ENCODE measurements at places on chromosomes 11 and 22.
A peak's percentile ranks its signal among the peaks of the same experiment; 100 is the strongest.

- H3K27ac ChIP-seq, result peak overlapping the region; percentile 50
- DNase-seq, result peak; percentile 85
- peak overlapping the region; percentile 56 for H3K4me3 ChIP-seq
- H3K36me3 ChIP-seq, result no peaks in the 10 kb centered on the region
- no peaks in the 10 kb centered on the region for H3K27me3 ChIP-seq
- peaks cover 4% of the 10 kb centered on the region for H3K4me1 ChIP-seq
Observed at GRCh38 chr11:11810764-11811726, 30.7 kb upstream of the USP47 start.

DNA sequence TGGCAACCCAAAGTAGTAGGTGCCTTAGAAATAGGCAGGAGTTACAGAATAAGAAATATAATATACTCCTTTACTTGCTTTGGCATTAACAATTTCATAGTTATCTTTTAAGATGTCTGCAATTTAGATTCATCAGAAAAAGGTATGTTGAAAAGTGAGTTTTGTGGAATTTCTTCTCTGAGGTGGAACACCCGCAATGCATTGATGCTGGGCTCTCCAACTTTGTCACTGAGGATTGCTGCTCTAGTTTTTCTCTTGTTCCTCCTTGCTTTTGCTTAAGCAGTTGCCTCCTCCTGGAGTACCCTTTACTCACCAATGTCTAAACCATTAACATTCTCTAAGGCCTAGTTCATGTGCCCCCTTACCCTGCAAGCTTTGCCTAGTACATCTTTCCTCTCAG is 14.1 kb upstream of the ME3 start:
- no peak overlapping the region for H3K4me3 ChIP-seq
- no peak overlapping the region for H3K27ac ChIP-seq
- no peaks in the 10 kb centered on the region for H3K27me3 ChIP-seq
- H3K36me3 ChIP-seq, result no peaks in the 10 kb centered on the region

GRCh38 chr22:49656291-49656851 is 171.3 kb downstream of the BRD1 start:
- peak overlapping the region; percentile 78 for H3K4me3 ChIP-seq
- H3K27ac ChIP-seq, result peak overlapping the region; percentile 82
- no peak for DNase-seq
- peaks cover 9% of the 10 kb centered on the region for H3K36me3 ChIP-seq
- H3K4me1 ChIP-seq, result peaks cover 3% of the 10 kb centered on the region

- H3K27ac ChIP-seq, result peak overlapping the region; percentile 85
- DNase-seq, result peak; percentile 83
- H3K4me1 ChIP-seq, result peaks cover 16% of the 10 kb centered on the region
- no peaks in the 10 kb centered on the region for H3K27me3 ChIP-seq
- peak overlapping the region; percentile 66 for H3K4me3 ChIP-seq
- H3K36me3 ChIP-seq, result no peaks in the 10 kb centered on the region
Observed at GRCh38 chr11:73982990-73983740, 522 bp upstream of the UCP2 start.

GRCh38 chr11:40302669-40303068 is 1156.8 kb downstream of the LRRC4C start:
- DNase-seq, result no peak
- H3K36me3 ChIP-seq, result no peaks in the 10 kb centered on the region
- no peak overlapping the region for H3K27ac ChIP-seq
- no peak overlapping the region for H3K4me3 ChIP-seq
- no peaks in the 10 kb centered on the region for H3K27me3 ChIP-seq
- H3K4me1 ChIP-seq, result no peaks in the 10 kb centered on the region

- no peaks in the 10 kb centered on the region for H3K27me3 ChIP-seq
- no peak for DNase-seq
- peaks cover 3% of the 10 kb centered on the region for H3K36me3 ChIP-seq
- H3K27ac ChIP-seq, result no peak overlapping the region
- no peaks in the 10 kb centered on the region for H3K4me1 ChIP-seq
- H3K4me3 ChIP-seq, result no peak overlapping the region
Observed at GRCh38 chr11:85961930-85962363, 106.8 kb downstream of the CCDC83 start.
